ENCODE measurements at places on chromosomes 16 and 17.

DNA sequence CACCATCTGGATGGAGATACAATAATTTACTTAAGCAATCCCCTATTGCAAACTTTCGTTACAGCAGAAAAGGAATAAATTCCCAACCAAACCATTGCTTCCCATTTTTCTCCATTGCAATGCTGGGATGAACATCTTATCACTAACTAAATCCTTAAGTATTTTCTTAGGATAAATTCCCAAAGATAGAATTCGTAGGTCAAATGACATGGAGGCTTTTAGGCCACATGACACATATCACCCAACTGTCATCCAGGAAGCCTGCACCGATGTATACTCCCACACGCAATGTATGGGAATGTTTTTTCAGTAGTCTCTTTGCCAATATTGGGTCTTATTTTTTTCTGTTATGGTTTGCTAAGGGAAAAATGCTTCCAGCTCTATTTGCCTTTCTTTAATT, 1.6 kb upstream of the TLCD2 start:
- no peak for DNase-seq

DNA sequence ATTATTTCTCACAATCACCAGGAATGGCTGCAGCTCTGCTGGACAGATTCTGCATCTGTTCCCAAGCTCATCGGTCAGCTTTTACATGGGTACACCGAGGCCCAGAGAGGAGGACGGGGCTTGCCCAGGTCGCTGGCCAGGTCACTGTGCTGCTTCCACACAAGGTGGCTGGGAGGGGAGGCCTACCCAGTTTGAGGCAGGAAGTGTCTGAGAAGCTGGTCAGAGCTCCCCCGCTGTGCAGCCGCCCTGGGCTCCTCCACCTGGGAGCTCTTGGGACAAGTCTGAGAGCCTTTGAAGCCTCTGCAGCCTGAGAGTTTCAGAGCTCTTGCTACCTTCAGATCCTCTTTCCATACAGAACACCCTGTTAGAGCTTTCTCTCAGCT, 143.3 kb downstream of the CLEC16A start:
- no peak for DNase-seq

DNA sequence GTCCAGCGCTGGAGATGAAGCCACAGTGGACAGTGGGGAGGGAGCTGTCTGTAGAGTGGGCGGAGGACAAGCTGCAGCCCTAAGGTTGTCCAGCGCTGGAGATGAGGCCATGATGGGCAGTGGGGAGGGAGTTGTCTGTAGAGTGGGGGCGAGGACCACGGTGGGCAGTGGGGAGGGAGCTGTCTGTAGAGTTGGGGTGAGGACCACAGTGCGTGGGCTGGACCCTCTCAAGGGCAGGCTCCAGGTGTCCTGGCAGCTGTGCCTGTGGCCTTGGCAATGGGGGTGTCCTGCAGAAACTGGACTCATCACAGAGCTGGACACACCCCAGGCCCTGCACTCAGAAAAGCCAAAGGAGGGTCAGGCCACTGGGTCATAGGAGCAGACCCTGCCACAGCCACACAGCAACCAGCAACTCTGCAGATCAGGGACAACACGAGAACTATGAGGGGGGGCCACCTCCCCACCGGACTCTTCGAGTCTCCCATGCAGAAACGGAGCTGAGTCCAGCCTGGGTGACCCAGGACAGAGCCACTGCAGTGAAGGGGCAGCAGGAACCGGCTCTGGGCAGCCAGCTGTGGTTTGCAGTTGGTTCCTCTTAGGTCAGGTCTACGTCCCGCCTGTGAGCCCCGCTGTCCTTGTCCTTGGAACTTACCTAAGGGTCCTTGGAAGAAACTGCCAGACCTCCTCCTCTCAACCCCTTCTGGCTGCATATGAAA, 33.4 kb upstream of the CBFA2T3 start:
- DNase-seq = no peak

DNA sequence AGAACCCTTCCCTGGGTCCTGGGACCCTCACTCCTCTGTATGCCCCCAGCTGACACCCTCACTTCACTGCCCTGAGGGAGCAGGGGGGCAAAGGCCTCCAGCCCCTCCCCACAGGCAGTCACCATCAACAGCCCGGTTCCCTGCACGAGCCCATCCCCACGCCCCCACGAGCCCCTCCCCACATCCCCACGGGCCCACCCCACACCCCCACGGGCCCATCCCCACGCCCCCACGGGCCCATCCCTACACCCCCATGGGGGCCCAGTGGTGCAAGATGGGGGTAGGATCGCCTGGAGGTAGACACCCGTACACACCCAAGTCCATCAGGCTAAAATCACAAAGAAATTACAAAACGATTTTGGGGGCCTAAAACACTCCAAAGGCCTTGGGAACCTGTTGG, 42.3 kb downstream of the LMF1 start:
- DNase-seq = no peak

All from occipital lobe (tissue), 3 donors.